CD4-positive, alpha-beta T cell treated with Interleukin-21 for 1 hour (primary cell): ENCODE measurements at places on chromosomes 3 and 15.

GRCh38 chr15:49686599-49686998, 65.8 kb downstream of the DTWD1 start:
- DNase-seq = no peak

- DNase-seq = no peak
These were observed 429.7 kb downstream of the RAP2B start for GRCh38 chr3:153591561-153592245.

DNA sequence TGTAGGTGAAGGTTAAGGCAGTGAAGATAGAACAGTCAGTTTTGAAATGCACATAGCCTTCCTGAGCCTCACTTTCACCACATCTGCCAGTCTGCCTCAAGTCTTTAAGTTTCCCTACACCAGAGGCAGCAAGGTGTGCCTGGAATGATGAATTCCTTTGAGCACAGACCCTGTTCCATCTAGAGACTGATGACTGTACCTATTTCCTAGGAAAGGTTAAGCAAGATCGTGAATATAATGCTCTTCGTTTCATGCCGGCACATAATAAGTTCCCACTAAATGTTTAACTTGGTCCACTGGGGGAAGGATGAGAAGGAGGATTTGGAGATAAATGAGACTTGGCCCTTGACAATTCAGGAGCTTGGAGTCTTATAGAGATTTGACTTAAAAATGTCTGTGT, 141.9 kb downstream of the LPP start:
- no peak for DNase-seq

- no peak for DNase-seq
These were observed 302.5 kb upstream of the ATP11B start for GRCh38 chr3:182490596-182491491.

- no peak for DNase-seq
These were observed 54.0 kb upstream of the GCNT3 start for GRCh38 chr15:59557581-59557980.

DNA sequence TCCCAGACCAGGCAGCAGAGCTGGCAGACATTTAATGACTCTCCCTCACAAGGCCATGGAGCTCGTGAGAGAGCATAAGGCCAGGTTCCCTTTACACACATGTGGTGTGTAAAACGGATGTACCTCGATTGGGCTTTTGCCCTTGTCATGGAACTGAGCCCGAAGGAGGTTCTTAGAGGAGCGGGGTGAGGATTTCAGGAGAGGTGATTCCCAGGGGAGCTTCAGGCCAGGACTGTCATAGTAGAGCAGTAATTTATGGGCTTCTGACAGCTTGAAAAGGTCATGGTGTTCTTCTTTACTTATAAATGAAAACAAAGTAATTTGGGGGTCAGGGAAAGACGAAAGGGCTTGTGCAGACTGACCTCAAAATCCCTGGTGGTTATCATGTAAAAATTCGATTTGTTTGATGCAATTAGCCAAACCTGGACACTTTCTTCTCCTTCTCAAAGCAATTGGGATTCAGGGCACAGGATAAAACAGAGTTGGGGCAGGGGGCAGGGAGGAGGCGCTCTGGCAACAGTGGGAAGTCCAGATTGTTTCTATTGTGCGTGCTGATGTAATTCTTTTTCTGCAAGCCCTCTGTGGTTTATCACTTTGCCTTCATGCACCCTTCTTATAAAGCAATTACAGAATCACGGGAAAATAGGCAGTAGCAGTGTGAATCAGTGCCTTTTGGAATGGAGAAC, 51.0 kb downstream of the CACNA1D start:
- no peak for DNase-seq

- DNase-seq = no peak
These were observed 100.3 kb downstream of the FRMD5 start for GRCh38 chr15:44094781-44095180.

DNA sequence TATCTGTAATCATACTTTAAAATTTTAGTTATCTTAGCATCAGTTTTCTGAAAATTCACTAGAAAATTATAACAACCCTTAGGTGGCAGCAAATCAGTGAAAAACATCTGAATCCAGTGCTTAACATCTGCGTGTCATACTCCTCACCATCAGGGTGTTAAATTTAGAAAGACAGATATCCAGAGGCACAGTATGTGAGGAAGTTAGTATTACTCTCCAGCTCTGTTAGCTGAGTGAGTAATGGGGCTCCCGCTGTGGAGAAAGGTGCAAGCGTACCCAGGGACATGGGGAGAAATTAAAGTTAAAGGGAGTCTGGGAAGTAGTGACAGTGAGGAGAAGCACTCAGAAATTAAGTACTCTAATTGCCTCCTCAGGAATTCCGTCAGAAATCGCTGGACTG, 50.9 kb downstream of the CEP63 start:
- no peak for DNase-seq

DNA sequence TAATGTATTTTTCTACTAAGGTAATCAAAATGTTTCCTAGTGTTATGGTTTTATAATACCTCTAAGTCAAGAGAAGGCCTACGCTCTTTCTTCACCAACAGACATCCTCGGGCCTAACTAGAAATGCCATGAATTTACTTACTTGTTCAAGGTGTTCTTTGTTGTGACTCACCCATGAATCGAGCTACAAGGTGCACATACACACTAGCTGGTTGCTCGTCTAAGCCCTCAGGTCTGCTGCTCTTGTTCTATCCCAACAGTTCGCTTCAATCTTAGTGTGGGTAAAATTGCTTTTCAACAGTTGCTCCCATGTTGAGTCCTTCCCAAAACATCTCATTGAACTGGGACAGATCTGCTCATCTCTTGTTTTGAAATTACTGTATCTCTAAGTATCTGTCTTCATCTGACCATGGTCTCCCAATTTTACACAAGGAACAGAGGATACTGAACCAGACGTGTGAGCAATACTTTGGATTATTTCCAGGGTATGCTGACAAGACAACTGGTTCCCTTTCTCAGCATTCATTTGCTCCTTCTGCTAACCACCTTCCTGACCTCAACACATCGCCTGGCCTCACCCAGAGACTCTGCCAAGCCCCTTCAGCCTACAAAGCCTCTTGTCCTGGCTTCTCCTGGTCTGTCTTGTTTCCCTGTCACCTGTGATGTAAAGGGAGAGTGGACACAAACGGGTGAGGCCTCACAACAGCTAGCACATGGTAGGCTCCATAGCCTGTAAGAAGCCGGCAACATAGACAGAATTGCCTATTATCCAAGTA, 84.2 kb downstream of the NEDD4 start:
- no peak for DNase-seq

DNA sequence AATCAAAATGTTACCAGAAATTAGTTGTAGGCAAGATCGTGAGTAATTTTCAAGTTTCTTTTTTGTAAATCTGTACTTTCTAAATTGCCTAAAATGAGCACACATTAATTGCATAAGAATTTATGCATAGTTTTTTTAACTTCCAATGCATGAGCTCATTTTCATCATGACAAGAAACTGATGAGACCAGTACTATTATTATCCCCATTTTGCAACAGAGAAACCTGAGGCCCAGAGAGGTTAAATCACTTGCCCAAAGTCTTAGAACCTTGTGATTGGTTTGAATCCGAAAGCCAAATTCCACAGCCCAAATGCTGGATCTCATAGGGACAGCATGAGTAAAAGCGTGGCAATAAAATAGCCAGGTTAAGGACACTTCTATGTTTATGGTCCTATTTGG, 274.7 kb downstream of the ERC2 start:
- no peak for DNase-seq

DNA sequence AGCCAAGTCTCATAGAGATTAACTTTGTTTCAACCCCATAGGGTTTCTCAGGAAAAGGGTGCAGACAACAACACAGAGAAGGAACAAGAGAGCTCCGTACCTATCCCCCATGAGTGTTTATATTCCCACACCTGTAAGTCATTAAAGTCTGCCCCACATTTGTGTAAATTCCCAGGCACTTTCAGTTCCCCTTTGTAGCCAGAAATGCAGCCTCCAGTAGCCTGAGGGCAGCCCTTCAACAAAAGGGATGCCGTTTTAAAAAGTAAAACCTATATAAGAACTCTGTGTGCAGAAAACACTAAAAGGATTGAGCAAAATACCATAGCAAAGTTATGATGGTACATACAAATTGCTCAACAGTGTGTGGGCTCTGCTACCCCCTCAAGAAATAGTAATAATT, 59.7 kb upstream of the TMEM108 start:
- no peak for DNase-seq

DNA sequence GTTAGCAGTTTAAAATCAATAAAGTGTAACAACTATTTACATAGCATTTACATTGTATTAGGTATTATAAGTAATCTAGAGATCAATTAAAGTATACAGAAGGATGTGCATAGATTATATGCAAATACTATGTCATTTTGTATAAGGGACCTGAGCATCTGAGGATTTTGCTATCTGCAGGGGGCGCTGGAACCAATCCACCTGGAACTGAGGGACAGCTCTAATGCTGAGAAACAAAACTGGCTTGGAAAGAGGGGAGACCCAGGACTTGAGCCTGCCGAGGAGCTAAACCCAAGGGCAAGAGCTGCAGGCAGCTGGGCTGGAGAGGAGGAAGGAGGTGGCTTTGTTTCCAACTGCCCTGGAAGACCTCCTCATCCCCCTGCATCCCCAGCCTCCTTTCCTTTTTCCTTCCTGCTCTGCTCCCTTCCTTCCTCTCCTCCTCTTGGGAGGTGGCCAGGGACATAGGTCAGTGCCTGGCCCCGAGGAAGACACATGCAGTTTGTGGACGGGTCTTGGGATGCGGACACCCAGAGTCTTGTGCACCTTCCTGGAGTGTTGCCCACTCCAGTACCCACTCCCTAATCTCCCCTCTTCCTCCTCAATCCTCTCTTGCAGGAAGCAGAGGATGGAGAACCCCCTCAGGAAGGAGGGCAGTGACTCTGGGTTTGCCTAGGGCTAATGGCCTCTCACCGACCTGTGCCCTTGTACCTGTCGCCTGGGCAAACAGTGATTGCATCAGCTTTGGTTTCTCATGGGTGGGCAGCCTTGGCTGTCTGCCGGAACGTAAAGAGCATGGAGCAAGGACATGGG, 825 bp upstream of the RTP3 start:
- peak; percentile 43 for DNase-seq

GRCh38 chr15:51828621-51829375, 655 bp upstream of the TMOD3 start:
- DNase-seq = no peak

DNA sequence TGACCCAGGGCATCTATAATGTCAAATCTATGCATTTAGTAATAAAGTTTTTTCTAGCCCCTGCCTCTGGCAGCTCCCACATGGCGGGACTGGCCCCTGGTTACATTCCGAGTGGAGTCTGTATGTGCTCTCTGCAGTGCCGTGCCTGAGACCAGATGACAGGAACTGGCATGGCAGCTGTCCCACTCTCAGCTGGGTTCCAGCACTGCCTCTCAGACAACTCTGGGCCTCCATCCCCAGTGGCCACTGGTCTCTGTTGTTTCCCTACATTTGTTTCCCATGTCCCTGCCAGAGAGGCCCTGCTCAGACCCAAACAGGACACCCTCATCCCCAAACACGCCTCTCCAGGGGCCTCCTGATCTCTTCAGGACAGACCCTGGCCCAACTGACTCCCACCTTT, 109.3 kb downstream of the OCA2 start:
- DNase-seq = no peak

DNA sequence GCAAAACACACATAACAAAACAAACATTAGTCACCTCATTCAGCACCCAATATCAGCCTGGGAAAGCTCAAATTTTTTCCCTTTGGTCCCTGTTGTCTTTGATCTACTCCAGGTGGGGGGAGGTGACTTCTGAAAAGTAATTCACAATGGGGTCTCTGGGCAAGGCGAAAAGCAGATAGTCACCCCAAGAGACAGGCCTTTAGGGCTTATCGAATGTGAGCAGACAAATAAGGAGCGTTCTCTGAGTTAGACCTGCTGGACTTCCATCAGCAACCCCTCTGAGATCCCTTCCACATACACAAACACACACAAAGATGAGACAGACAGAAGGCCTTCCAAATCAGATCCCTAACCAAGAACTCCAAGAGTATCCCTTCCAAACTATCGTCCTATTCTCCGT, 171.0 kb upstream of the SMAD3 start:
- no peak for DNase-seq

DNA sequence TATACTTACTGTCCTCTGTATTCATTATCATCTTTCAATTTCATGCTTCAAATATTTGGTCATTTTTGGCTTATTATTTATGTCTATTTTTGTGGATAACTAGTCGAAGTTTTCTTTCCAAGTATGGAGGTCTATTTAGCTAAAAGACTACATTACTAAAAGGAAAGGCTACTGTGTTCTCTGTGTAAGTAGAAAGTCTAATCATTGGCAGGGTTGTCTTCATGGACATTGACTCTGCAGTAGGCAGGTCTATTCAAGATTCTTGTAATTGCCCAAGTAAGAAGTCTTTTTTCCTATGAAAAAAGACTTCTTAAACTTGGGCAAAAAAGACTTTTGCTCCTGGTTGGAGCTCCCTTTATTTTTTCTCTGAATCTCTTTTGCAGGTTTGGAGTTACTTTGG, 368.6 kb upstream of the GRM7 start:
- no peak for DNase-seq

GRCh38 chr3:32175607-32176197, 62.8 kb upstream of the CMTM8 start:
- peak; percentile 67 for DNase-seq

- DNase-seq = no peak
These were observed 175.1 kb upstream of the KBTBD8 start for GRCh38 chr3:66823009-66823397.
